NCI-H524 treated with DMSO at 0.1 percent for 48 hours (cell line): ENCODE measurements at places on chromosomes 2 and 18.

GRCh38 chr2:88061295-88061694, 5.7 kb upstream of the KRCC1 start:
- no peak for DNase-seq

DNA sequence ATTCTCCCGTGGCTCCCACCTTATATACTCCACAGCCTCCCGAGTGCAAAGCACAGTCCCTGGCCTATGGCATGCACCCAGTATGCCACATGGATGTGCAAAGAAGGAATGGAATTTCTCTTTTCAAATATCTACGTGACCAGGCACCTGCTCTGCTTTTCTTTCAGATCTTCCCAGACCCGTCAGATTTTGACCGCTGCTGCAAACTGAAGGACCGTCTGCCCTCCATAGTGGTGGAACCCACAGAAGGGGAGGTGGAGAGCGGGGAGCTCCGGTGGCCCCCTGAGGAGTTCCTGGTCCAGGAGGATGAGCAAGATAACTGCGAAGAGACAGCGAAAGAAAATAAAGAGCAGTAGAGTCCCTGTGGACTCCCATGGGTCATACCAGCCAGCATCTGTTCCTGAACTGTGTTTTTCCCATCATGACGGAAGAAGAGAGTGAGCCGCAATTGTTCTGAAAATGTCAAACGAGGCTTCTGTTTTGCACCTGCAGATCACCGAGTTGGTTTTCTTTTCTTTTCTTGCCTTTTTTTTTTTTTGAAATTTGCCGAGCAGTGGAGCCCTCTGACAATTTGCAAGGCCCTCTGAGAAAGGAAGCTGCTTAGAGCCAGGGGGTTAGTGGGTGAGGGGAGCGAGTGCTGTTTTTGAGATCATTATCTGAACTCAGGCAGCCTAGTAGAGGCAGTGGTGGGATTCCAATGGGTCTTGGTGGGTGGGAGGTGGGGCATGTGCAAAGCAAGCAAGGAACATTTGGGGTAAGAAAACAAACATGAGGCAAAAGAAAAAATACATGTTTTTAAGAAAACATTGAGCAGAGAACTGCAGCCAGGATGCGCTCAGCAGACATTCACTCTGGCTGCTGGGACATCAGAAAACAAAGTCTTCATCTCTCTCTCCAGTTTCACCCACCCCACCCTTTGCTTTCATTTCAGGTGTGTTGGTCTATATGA, 26.2 kb downstream of the LBH start:
- DNase-seq: no peak

DNA sequence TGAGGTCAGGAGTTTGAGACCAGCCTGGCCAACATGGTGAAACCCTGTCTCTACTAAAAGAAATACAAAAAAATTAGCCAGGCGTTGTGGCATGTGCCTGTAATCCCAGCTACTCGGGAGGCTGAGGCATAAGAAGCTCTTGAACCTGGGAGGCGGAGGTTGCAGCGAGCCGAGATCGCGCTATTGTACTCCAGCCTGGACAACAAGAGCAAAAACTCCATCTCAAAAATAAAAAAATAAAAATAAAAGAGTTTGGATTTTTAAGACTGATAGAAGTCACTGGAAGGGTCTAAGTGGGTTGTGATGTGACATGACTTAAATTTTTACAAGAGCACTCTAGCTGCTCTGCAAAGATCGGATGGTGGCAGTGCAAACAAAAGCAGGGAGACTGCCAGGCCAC, 15.9 kb downstream of the KCNK3 start:
- no peak for DNase-seq

GRCh38 chr2:107931412-107931811, 54.9 kb upstream of the SLC5A7 start:
- DNase-seq: no peak

DNA sequence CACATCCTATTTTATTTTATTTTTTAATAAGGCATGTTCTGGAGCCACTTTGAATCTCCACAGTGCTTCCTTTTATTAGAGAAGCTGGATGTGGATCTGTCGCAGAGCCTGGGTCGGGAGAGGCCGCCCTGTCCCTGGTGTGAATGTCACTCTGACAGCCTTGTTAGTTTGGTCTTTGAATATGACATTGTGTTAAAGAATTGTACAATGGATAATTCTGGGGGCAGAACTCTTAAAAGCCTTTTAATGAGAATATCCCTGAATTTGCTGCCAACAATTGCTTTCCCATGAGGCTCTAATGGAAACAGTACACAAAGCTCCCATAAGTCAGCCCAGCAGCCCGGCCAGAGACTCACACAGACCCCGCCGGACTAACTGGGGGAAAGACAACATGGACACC, 82.4 kb downstream of the MTCL1 start:
- no peak for DNase-seq

- no peak for DNase-seq
Measured at GRCh38 chr2:156731506-156731905, 295.3 kb downstream of the GPD2 start.

DNA sequence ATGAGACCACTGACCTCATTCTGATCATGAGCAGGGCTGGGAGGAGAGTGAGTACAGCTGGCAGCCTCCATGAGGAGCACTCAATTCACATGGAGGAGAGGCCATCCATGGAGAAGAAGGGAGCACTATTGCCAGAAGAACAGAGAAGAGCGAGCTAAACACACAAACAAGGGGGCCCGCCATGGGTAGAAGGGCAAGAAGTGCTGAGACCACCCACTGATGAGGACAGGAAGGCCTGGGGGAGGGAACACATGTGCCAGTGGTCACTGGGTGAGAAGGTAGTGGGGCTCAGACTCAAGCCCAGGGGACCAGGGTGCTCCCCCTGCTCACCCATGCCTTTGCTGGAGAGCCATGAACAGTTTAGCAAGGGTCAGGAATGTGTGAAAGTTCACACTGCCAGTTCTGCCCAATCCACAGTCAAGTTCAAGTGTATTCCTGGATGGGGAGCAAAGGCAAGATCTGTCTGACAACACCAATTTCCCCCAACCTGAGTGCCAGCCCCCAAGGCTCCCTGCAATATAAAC, 57.7 kb downstream of the TTC32 start:
- no peak for DNase-seq

DNA sequence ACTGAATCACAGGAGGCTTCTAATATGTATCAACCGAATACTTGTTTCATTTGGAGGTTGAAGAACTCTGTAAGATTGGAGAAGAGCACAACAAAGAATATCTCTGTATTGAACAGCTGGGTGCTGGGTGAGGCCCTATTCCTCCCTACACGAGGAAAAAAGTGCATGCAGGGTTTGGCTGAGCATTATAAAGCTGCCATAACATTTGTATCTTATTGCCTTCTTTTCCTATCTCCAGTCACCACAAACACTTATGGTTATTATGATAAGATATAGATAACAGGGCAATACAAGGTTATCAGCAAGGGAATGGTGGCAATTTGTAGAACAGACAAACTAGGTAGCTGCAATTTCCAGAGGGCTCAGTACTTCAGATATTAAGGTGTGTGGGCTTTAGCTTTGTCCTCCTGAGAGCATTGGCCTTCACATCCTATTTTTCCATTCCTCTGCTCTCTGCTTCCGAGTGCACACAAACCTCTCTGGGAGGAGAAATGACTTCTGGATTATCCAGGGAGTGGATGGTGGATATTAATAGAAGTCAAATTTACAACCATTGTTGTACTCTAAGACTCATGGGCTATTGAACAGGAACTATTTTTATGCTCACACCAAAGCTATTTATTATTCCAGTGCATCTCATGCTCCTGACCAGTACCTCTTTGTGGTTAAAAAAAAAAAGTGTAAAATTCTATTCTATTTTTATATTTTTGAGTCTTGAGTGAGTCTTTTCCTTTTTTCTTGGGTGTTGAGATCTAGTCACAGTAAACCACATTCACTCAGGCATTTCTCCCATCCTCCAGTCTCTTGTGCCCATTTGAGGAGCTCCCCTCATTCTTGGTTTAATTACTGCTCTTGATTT, 248.4 kb downstream of the ETAA1 start:
- DNase-seq: no peak

DNA sequence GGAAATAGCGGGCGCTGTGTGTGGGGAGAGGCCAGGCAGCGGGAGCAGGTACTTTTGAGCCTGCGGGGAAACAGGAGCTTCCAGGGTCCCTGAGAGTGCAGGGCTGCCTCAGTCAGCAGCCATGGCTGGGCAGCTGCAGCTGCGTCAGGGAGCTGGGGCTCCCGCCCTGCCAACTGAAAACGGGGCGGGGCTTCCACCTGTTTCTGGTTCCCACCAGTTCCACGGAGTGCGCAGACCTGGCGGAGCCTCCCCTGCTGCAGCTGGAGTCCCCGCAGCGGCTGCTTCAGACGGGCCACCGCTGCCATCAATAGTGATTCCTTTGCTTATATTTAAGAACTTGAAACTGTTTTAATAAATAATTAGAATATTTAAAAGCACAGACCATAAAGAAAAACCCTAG, 30.6 kb upstream of the RPRM start:
- no peak for DNase-seq

- no peak for DNase-seq
Measured at GRCh38 chr2:106758901-106759497, 127.0 kb downstream of the ST6GAL2 start.

DNA sequence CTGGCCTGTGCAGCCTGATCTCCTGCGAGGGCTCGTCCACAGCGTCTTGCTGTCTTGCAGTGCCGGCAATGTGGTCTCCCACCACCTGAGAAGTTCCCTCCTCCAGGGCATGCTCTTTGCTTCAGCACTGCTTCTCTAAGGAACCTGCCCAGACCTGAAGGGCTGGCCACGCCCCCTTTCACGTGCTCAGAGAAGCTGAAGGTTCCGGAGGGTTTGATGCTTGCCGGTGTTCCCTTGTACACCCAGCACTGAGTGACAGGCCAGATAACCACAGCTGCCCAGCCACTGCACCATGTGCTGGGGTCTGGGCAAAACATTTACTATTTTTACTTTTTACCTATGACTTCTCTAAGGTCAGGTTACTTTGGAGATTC, 1.7 kb upstream of the POLR2D start:
- DNase-seq: no peak

DNA sequence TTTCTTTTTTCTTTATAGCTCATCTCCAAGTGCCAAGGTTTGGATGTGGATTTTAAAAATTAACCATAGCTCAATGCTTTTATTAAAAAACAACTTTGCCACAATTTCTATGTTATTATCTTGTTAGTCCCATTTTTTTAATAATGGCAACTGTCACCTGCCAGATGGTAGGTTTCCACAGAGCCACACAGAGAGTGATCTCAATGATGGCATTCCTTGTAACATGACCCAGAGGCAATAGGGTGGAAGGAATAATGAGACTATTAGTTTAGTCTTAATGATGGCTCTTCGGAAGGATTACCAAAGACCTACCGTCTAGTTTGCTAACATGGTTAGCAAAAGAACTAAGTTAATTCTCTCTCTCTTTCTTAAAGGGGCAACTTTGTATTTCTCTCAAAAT, 64.0 kb downstream of the REL start:
- peak; percentile 90 for DNase-seq

- DNase-seq: no peak
Measured at GRCh38 chr18:8221452-8221851, 387.8 kb upstream of the RAB12 start.

- no peak for DNase-seq
Measured at GRCh38 chr18:14945984-14946383, 198.0 kb downstream of the ANKRD30B start.

- no peak for DNase-seq
Measured at GRCh38 chr2:218478544-218478943, 59.6 kb downstream of the VIL1 start.

DNA sequence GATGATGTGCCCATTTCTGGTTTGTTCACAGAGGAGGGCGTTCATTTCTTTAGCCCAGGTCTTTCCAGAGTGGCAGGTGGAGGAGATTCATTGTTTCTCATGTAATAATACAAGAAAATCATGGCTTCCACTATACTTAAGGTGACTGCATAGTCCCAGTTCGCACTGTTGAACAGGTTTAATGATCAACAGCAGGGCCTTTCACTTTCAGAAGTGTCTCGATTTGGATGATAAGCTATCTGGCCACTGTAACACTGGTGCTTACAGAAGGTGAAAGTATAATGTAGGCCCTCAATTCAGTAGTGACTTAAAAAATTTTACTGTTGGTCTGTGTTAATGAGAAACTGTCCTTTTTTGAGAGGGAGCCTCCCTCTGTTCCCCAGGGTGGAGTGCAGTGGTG, 1.4 kb downstream of the RMC1 start:
- no peak for DNase-seq

DNA sequence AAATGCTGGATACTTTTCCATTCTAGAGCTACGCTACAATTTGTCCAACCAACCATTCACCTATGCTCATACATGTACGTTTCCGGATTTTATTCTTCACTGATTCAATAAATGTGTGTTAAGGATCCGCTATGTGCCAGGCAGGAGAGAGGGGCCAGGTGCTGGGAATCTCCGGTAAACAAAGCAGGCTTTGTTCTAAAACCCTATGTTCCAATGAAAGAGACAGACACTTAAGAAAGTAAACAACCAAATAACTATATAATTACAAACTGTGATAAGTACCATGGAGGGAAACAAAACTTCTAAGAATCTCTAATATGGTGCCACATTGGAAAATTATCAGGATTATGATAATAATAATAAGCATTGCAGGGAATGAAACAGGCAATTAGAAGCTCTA, 22.2 kb upstream of the POMC start:
- DNase-seq: no peak

- DNase-seq: no peak
Measured at GRCh38 chr2:107411267-107411666, 415.4 kb upstream of the RGPD4 start.
